ENCODE measurements at places on chromosomes 12 and 14. TPM values are rescaled to one million over a fixed set of nuclear protein-coding genes. Genes with fewer than 3 reads are reported as not detected.

The DACT1 gene
- 0.33 TPM for total RNA-seq

The OR2AP1 gene
- not detected for total RNA-seq

The LTBP2 gene
- 0.77 TPM for total RNA-seq

The DYNLL1 gene
- 343 TPM for total RNA-seq

The OTOGL gene
- total RNA-seq = 0.36 TPM

The ACOT6 gene
- total RNA-seq = not detected

The ANKRD33 gene
- not detected for total RNA-seq

The RNFT2 gene
- total RNA-seq = 5.8 TPM

The GPRC5D gene
- not detected for total RNA-seq

The KRT82 gene
- not detected for total RNA-seq

The GPRC5A gene
- 28.9 TPM for total RNA-seq

The RIMBP2 gene
- total RNA-seq = not detected

The DENND5B gene
- total RNA-seq = 21.4 TPM

The SYCP3 gene
- total RNA-seq = 0.73 TPM

The SYNDIG1L gene
- not detected for total RNA-seq

The TMCC3 gene
- 4.2 TPM for total RNA-seq

The RGS6 gene
- not detected for total RNA-seq

The KCNC2 gene
- not detected for total RNA-seq

The CRIP1 gene
- total RNA-seq = 0.15 TPM

The DIO3 gene
- total RNA-seq = not detected

The SERPINA10 gene
- total RNA-seq = not detected

The FOXM1 gene
- 48.0 TPM for total RNA-seq

The POU6F1 gene
- total RNA-seq = 5.8 TPM

The PSMA3 gene
- total RNA-seq = 226 TPM

The SPIC gene
- total RNA-seq = not detected

The TEAD4 gene
- total RNA-seq = 10.3 TPM

The SLC17A8 gene
- not detected for total RNA-seq

The SLC6A12 gene
- 2.2 TPM for total RNA-seq

The USP44 gene
- total RNA-seq = 1.5 TPM

The TMPRSS12 gene
- not detected for total RNA-seq

The LALBA gene
- total RNA-seq = not detected
